ENCODE measurements at places on chromosomes 16 and 17.

DNA sequence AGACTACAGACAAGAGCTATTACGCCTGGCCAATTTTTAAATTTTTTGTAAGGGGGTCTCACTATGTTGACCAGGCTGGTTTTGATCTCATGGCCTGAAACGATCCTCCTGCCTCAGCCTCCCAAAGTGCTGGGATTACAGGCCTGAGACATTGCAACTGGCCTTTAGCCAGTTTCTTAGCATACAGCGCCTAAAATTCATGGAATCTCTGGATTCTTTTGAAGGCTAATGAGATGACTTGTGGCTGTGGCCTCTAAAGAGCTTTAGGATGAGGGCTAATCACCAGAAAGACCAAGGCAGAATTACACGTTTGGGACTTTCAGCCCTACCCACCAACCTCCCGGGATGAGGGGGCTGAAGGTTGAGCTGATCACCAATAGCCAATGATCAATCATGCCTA, 34.6 kb downstream of the AKAP10 start:
- DNase-seq = no peak

- DNase-seq = peak; percentile 48
These were observed 41.6 kb downstream of the MARF1 start for GRCh38 chr16:15601212-15601879.

DNA sequence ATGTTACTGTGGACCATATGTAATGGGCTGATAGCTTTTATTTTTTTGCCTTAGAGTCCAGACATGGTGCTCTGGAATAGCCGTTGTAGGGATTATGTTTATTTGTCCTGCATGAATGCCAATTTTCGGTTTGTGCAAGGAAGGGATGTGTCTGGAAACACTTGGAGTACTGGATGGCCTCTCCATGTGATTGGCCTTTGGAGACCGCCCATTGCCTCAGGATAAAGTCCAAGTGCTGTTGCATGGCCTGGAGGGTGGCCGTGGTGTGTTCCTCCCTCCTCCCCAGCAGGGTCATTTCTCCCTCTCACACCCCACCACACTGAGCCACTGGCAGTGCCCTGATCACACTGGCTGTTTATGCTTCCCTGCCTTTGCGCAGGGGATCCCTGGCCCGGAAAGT, 93.9 kb downstream of the MSI2 start:
- no peak for DNase-seq

DNA sequence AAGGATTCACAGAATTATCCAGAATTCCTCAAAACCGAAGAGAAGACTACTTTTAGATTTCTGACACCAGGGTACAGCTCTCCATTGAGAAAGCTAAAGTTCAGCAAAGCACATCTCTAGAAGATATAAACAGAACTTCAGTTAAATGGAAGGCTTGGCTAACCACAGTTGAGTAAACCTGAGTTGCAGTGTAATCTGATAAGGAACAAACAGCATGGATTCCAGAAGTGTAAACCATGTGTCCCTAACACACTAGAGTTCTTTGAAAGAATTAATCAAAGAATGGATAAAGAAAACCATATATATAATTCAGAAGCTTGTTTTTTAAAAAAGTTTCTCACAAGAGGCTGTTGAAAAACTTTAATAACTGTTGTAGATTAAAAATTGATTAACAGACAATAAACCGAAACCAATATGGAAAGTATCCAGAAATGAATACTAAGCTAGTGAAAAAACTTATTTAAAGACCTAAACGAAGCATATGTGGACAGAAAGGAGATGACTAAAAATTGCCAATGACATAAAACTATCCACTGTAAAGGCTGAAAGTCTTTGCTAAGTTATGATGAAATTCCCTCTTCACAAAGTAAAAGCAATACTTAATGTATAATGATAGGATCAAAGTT, 4.3 kb downstream of the RNF43 start:
- DNase-seq = no peak

- DNase-seq = no peak
These were observed 184.4 kb upstream of the CDH11 start for GRCh38 chr16:65306300-65306699.

DNA sequence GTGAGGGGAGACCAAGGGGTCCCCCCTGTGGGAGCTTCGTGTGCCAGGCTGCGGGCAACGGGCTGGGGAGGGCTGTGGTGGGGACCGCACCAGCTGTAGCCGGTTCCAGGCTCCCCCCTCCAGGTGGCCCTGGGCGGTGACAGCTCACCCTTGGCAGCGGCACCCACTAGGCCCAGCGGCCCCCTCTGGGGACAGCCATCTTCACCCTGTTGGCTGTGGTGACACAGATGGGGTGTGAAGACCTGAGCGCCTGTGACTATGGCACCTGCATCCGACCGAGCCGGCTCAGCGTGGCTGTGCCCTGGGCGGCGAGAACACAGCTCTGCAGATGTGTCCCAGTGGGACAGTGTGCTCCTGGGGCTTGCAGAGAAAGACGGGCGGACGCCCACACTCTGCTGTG, 1.1 kb upstream of the C1QTNF8 start:
- DNase-seq = no peak

DNA sequence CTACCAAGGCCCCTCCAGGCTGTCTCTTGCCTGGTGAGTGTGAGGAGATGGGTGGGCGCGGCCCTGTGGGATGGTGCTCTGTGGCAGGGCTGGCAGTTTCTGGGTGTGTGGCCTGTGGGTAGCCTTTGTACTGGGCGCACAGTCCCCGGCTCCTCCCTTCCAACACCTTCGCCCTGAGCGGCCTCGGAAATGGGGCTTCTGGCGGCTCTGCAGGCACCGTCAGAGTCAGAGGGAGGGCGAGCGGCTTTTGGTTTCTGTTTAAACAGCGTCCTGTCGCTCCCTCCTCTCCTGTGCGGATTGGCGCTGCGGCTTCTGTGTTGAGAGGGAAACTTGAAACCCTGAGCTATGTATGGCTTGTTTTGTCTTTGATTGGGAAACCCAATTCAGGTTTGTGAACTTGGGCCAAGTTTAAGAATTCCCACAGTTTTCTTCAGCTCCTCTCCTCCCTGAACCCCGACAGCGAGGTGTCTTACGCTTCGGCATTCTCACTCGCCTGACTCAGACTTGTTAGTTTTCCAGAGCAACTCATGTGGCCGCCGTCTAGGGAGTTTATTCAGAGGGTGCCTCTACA, 8.3 kb upstream of the ZNF750 start:
- no peak for DNase-seq

- no peak for DNase-seq
These were observed 26.5 kb upstream of the SPNS3 start for GRCh38 chr17:4407216-4407615.

- no peak for DNase-seq
These were observed 217.9 kb upstream of the CIBAR2 start for GRCh38 chr16:85330006-85330693.

DNA sequence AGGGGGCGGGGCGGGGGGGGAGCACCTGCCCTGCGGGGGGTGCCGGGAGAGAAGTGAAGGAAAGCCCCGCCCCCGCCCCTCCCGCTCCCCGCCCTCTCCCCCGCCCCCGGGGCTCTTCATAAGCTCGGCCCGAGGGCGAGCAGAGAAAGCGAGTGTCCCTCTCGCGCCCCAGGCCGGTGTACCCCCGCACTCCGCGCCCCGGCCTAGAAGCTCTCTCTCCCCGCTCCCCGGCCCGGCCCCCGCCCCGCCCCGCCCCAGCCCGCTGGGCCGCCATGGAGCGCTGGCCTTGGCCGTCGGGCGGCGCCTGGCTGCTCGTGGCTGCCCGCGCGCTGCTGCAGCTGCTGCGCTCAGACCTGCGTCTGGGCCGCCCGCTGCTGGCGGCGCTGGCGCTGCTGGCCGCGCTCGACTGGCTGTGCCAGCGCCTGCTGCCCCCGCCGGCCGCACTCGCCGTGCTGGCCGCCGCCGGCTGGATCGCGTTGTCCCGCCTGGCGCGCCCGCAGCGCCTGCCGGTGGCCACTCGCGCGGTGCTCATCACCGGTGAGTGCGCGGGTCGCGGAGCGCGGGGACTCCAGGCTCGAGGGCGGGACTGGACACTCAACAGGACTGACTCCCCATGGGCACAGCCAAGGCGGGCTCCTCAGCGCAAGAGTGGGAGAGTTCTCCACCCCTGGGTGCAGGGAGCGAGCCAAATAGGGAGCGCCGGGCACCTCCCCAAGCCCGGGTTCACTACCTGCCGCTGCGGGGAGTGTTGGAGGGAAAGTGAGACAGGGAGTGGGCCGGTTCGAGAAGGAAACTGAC, at the start of gene HSD11B2:
Gene HSD11B2, plus strand, starts transcription at position 145 of the 798 bp plus-strand sequence. Its CDS starts 128 bp downstream, at position 273.
- no peak for DNase-seq

- no peak for DNase-seq
These were observed 3.6 kb upstream of the SLFN11 start for GRCh38 chr17:35377068-35377467.

- DNase-seq = peak; percentile 13
These were observed 1.5 kb downstream of the FBRS start for GRCh38 chr16:30659507-30660423.

GRCh38 chr16:14445937-14446715, 183.9 kb downstream of the PARN start:
- no peak for DNase-seq

GRCh38 chr16:11658896-11659708, 9.2 kb upstream of the SNN start:
- DNase-seq = no peak

GRCh38 chr17:77677630-77678029, 280.9 kb upstream of the TNRC6C start:
- no peak for DNase-seq

DNA sequence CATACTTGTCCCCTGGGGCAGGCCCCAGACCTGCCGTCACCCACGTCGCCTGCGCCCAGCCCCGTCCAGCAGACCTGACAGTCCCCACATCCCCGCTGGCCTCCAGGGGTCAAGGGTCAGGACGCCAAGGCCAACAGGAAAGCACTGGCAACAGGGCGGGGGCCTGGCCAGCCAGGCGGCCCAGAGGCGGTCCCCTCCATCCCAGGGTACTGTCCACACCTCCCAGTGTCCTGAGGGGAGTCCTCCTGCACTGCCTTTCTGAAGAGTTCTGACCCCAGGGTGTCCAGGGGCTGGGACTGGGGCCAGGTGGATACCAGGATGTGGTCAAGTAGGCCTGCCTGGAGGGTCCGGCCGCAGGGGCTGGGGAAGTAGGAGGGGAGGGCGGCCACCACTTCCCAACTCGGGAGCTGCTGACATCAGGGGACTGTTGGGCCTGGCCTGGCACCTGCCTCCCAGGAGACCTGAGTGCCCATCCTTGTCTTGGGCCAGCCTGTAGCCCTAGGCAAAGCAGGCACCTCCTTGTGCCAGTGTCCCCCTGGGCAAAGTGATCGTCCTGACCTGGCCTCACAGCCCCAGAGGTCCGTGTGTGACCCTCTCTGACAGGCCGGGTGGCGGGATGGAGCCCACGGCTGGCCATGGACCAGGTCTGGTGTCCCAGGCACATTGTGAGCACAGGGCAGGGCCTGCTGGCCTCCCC, 6.7 kb upstream of the AXIN1 start:
- DNase-seq = no peak

DNA sequence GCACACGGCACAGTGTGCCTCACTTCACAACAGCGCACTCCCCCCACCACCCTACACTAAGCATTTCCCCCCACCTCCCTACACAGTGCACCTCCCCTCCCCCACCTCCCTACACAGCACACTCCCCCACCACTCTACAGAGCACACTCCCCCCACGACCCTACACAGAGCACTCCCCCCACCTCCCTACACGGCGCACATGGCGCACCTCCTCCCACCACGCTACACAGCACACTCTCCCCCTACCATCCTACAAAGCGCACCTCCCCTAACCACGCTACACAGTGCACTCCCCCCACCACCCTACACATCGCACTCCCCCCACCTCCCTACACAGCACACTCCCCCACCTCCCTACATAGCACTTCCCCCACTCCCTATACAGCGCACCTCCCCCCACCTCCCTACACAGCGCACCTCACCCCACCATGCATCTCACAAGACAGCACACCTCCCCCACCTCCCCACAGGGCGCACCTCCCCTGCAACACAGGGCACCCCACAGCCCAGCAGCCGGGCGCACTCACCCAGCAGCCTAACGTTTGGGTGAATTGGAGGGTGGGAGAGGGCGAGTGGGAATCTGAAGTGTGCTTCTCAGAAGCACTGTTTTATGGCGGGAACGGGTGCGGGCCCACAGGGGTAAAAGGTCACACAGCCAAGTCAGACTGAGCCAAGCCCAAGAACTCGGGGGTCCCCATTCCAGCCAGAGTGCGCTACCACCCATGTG, 10.3 kb downstream of the KNOP1 start:
- no peak for DNase-seq

GRCh38 chr17:82089723-82090548, 8.1 kb downstream of the FASN start:
- DNase-seq = no peak

DNA sequence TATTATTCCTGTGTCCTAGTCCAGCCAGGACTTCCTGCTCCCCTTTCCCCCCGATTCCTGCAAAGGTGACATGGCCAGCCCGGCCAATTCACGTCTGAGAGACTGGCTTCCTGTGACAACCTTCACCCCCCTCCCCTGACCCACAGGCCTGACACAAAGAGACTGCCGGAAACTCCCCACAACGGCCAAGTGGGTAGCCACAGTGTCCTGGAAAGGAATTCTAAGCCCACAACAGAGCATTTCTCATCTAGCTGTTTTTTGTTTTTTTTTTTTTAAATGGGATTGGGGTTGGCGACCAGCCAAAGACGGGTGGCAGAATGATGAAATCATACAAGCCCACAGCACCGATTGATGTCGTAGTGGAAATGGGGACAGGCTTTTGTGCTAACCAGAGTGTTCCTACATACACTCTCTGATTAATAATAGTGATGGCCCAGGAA, 2.8 kb upstream of the XAF1 start:
- no peak for DNase-seq

DNA sequence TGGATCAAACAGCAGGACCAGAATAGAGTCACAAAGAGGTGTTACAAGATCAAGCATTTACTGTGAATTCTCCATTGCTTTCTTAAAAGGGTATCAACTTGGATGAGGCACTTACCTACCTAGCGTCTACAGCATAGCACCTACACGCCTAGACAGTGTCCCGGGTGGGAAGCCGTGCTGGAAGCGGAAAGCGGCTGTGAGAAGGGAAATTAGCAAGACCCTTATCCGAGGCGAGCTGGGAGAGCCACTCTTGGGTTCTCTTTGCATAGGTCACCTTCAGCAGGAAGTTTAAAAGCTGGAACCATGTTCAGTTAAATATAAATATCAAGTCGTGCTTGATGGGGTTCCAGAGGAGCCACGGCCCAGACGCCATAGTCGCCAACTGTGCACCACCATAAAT, 46.3 kb downstream of the TRARG1 start:
- no peak for DNase-seq

- no peak for DNase-seq
These were observed 59.1 kb downstream of the PRMT7 start for GRCh38 chr16:68369697-68370580.
